Smooth muscle cell of the pulmonary artery (primary cell): ENCODE measurements at places on chromosomes 4 and X. TPM values are rescaled to one million over a fixed set of nuclear protein-coding genes. Genes with fewer than 3 reads are reported as not detected.

The PDHA1 gene
- 104 and 146 TPM in 2 replicates for total RNA-seq

The NLGN3 gene
- total RNA-seq = 0.26 and 0.39 TPM in 2 replicates

The HMGN5 gene
- 0.50 and 0.91 TPM in 2 replicates for total RNA-seq

The UGT2A1 gene
- not detected in 2 replicates for total RNA-seq

The RGS12 gene
- total RNA-seq = 12.5 and 14.5 TPM in 2 replicates

The ANK2 gene
- 85.0 and 132 TPM in 2 replicates for total RNA-seq

The CCDC160 gene
- 0.07 TPM in 1 of 2 replicates, not detected in the other for total RNA-seq

The IKBKG gene
- total RNA-seq = 12.3 and 16.7 TPM in 2 replicates
